Stimulated activated CD4-positive, alpha-beta T cell treated with anti-CD3 and anti-CD28 coated beads, Interleukin-15, amount 100 ng/mL, for 1 hour (primary cell): ENCODE measurements at places on chromosomes 6 and 20.

DNA sequence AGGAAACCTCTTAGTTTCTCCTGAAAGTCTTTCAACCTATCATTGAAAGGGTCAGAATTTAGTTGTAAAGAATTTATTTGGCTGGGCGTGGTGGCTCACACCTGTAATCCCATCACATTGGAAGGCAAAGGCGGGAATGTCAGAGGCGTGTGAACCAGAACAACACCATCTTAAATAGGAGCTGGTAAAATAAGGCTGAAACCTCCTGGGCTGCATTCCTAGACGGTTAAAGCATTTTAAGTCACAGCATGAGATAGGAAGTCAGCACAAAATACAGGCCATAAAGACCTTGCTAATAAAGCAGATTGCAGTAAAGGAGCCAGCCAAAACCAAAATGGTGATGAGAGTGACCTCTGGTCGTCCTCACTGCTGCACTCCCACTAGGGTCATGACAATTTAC, 29.6 kb downstream of the OR2B2 start:
- no peak for DNase-seq

- DNase-seq = no peak
Observed at GRCh38 chr6:35087361-35088280, 53.5 kb downstream of the TCP11 start.

GRCh38 chr6:78810146-78810545, 57.2 kb upstream of the IRAK1BP1 start:
- no peak for DNase-seq

DNA sequence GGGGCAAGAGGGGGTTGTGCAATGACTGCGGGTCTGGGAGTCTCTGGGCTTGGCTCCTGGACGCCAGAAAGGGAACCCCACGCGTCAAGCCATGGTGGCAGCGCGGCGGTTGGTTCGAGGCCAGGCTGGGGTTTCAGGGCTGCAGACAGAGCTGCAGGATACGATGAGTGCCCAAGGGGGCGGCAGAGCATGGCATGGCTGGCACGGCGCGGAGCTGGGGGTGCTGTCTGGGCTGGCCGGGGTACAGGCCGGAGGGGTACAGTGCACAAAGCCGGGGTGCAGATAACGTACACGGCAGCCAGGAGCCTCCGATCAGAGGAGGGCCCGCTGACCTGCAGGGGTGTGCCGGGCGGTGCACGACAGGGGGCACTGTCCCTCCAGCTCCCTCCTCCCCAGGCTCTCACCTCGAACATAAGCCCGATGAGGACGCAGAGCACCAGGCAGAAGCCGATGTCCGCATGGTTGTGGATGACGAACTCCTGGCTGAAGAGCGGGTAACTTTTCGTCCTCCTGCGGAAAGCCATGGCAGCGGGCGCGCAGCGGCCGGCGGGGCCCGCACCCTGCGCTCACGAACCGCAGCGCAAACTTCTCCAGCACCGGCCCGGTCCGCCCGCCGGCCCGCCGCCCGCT, 353 bp downstream of the TRAM2 start:
- DNase-seq = peak; percentile 38

DNA sequence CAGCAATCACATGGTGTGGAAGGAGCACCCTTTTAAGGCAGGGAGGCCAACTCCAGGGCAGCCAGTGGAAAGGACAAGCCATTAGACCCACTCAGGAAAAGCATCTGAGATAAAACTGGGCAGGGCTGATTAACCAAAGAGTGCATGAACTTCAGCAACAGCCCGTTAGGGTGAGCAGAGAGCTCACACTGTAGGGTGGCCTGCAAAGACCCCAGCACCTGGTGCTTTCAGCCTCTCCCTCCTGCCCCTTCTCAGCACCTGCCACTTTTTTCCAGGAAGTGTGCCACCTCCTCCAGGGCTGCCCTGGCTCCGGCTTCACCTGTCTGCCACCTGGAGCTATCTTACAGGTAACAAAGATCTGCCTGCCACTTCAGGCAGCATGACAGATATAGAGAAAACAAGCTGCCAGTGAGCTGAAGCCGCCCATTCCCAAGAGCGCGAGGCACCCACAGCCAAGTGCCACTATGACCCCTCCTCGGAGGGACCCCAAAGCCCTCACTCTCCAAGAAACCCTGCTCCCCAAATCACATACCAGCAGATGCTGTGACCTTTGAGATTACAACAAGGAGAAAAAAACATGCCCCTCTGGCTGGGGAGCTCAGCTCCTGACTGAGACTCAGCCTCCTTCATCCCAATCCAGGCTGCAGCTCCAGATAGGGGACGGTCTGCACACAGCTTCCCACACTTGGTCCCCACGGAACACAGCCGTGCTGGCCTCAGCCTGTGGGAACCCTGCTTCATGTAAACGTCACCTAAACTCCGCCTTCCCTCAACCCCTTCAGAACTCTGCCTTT, 71.2 kb downstream of the ABHD12 start:
- no peak for DNase-seq

DNA sequence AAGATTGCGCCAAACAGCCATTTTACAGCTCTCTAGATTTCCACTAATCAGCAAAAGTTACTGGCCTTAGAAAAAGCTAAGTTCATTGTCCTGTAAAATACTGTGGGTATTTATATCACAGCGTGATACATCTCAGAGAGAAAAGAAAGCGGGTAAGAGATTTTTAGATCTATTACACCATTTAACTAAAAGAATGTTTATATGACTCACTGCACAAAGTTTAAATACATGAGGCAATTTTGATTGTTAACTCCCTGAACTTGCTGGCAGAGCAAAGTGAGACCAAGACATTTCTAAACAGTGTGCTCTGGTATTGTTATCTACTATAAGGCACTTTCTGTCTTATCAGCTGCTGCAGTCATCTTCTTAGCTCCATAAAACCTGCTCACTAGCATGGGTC, 314.3 kb downstream of the EPHA7 start:
- DNase-seq = no peak

GRCh38 chr20:38652995-38653394, 51.4 kb downstream of the ARHGAP40 start:
- DNase-seq = no peak

DNA sequence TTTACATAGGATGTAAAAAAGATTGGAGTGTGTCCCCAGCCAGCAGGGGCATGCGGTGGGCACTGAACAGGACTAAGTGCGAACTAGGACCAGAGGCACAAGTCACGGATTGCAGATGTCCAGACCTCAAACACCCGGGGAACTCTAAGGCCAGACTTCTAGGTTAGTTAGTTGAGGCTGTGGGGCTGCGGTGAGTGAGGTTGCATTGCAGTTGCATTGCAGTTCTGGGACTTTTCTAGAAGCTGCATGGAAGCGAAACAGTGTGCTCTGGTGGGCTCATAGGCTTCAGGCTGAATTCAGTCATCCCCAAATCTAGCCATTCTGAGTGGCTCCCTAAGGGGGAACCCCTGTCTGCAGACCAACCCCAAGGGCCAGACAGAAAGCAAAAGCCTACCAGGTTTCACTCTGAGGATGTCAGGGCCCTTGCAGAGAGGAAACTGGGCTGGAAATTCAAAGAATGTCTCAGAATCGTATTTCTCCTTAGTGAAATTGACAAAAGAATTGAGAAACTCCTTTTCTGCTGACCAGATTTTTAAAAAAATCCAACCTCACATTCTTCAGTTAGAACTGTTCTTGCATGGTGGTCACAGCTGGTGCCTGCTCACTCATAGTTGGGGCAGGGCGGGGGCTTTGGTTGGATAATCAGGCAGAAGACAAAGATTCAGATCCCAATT, 182.8 kb downstream of the ZDHHC14 start:
- DNase-seq = no peak

DNA sequence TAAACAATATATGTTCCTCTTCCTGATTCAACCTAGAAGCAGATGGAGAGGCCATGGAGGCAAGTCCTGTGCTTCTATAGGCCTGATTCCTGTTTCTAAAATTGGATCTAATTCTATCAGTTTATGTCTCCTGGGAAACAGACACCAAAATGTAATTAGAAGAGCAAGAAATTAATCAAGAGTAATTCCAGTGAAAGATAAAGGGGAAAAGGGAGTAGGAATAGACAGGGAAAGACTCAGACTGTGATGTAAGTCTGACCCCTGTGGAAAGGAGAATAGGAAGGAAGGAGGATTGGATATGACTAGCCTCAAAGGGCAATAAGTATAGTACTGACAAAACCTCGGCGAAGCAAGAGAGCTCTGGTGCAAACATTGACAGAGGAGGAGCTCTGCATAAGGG, 33.9 kb upstream of the FBXO30 start:
- no peak for DNase-seq

- no peak for DNase-seq
Observed at GRCh38 chr20:38471987-38472512, 593 bp upstream of the RALGAPB start.

DNA sequence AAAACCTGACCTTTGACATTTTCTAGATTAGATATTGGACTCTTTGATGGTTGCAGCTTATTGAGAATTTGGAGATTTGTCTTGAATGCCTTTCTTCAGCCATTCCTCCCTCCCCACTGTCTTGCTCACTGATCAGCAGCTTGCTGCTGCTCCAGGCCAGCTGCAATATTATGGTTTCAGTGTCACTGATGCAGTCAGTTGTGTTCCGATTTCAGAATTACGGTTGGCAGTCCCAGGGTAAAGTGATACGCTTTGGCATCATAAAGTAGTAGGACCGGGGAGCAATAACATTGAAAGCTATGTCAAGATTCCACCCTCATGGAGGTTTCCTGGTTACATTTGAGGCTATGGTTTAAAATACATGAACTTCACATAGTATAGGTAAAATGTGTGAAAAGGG, 152.6 kb downstream of the BCKDHB start:
- DNase-seq = no peak

- DNase-seq = no peak
Observed at GRCh38 chr6:28657769-28658465, 132.2 kb downstream of the GPX5 start.
